Stimulated activated CD4-positive, alpha-beta T cell treated with anti-CD3 and anti-CD28 coated beads, Interleukin-15, amount 100 ng/mL, for 48 hours (primary cell): ENCODE measurements at places on chromosomes 6 and 20.

- DNase-seq: no peak
Measured at GRCh38 chr6:114707081-114707620, 364.3 kb upstream of the HS3ST5 start.

DNA sequence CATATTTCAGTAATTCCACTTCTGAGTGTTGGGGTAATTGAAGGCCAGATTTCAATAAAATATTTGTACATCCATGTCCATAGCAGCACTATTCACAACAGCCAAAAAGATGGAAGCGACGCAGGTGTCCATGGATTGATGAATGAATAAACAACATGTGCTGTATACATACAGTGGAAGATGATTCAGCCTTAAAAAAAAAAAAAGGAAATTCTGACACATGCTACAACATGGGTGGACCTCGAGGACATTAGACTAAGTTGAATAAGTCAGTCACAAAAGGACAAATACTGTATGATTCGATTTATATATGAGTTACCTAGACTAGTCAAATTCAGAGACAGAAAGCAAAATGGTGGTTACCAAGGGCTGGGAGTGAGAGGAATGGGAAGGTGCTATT, 57.2 kb downstream of the TRAM2 start:
- DNase-seq: no peak

GRCh38 chr6:15376900-15377487, 131.1 kb downstream of the JARID2 start:
- DNase-seq: no peak

GRCh38 chr6:148395583-148396101, 53.0 kb downstream of the SASH1 start:
- no peak for DNase-seq

DNA sequence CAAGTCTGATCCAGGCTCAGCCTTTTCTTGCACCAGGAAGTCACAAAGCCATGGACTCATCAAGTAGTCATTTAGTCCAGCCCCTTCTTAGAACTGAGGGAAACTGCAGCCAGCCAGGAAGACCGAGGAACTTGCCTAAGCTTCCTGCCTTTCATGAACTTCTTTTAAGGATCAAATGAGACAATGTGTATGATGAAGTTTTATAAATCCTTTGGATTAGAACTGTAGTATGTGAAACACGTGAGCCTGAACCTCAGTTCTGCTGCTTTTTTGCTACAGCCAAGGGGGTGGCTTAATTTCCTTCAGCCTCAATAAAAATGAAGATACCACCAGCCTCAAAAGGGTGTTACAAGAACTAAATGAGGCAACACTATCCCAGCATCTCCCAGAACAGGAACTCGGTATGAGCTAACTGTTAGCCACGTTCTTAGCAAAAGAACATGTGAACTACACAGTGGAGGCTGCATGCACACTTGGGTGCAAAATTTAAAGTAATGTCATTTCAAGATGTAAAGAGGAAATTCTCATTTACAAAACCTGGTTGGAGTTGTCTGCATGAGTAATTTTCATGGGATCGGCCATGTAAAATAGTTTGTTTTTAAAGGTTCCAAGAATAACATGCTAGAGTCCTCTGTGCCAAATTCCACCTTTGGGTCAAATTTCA, 76.0 kb upstream of the TBC1D7 start:
- no peak for DNase-seq

DNA sequence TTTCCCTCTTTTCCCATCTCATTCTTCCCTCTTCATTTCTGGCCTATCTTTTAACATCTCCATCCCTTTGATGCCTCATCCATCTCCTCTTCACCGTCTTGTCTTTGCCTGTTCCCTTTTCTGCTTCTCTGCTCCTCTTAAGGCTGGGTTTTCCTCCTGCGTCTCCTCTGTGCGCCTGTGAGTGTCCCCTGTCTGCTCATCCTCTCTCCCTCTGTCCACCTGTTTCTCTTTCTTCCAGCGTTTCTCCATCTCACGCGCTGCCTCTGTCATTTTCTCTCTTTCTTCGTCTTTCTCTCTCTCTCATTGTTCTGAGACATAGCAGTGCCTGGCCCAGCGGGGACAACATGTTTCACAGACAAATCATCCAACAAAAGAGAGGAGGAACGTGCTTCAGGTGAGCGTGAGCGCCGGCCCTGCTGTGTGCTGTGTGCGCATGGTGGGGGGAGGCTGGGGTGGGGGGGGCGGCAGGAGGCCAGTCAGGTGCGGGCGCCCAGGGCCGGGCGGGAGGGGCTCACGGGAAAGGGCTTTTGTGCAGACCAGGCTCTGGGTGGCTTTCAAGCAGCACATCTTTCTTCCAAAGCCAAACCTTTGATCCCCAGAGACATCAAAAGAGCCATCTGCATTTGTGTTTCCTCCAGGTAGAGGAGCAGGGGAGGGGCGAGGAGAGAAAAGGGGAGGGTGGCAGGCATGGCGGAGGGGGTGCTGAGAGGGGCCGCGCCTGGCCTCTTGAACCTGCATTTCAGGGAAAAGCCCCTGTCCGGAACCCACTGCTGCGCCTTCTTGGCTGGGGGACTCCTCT, 121.3 kb downstream of the VEGFA start:
- no peak for DNase-seq

DNA sequence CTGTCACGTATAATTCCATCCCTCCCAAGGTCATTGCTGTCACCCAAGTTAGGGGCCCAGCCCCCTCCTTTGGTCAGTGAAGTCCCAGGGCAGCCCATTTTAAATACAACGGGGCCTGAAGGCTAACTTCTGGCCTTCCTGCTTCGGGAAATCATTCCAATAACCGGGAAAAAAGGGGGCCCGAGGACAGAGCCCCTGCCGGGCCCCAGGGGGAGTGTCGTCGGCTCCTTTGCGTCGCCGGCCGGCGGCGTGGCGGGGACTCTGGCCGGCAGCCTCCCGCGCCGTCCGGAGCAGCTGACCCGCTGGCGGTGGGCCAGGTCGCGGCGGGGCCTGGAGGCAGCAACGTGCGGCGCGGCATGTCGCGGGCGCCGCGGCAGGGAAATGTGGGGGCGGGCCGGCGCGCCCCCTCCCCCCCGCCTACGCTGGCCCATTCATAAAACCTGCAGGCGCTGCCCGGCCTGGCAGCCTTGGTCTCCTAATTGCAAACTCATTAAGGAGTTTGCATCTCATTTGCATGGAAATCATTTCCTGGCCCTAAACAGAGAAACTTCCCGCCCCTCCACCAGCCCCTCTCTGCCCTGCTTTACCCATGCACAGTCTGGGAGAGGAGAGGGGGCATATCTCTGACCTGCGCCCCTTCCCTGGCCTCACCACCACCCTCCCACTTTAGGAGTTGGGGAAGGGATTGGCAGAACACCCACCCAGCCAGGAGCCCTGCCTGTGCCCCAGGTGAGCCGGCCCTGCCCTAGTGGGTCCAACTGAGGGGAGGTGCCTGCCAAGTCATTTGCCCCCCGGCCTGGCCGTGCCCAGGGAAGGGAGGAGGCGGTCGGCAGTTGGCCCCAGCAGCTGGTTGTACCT, 50.7 kb downstream of the MRPL14 start:
- DNase-seq: no peak

- no peak for DNase-seq
Measured at GRCh38 chr20:63548542-63548941, 993 bp upstream of the SRMS start.

GRCh38 chr20:57473246-57474048, 51.5 kb downstream of the CTCFL start:
- no peak for DNase-seq

- no peak for DNase-seq
Measured at GRCh38 chr6:34596798-34597197, 40.7 kb upstream of the SPDEF start.

DNA sequence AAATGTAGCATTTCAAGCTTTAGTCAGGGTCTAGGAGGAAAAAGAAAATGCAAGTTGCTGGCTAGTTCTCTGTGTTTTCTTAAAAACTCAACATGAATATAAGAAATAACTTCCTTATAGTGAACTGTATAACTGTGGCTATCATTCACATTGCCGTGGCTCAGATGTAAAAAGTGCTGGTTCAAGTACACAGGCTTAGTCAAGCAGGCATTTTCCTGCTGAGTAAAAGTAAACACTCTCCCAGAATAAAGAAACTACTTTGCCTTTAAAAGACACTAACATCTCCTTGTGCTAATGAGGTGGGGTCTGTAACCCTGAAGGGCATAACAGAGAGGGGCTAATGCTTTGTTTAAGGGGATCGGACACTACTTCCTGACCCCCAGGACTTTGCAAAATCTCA, 3.3 kb downstream of the ATP5F1E start:
- no peak for DNase-seq

- no peak for DNase-seq
Measured at GRCh38 chr6:154234019-154234772, 122.4 kb downstream of the IPCEF1 start.

GRCh38 chr6:21230536-21230935, 363.0 kb upstream of the SOX4 start:
- no peak for DNase-seq

- DNase-seq: no peak
Measured at GRCh38 chr6:50128420-50129005, 78.8 kb upstream of the DEFB112 start.

- DNase-seq: no peak
Measured at GRCh38 chr6:140071601-140072062, 697.2 kb upstream of the CITED2 start.

DNA sequence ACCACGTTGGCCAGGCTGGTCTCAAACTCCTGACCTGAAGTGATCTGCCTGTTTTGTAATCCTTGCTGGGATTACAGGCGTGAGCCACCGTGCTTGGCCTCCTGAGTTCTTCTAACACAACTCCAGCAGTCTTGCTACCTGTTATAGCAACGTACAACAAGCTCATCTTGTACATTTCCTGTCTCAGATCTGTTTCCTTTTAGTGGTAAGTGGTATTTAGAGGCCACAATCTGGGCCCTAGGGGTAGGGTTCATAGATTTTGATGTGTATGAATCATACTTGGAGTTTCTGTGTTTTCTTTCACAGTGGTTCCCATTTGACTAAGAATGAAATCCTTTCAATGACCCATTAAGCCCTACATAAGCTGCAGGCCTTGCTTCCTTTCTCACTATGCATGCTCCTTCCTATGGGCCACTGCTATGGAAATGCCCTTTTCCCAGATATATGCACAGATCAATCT, 27.1 kb upstream of the SYNCRIP start:
- no peak for DNase-seq

GRCh38 chr6:144641286-144641685, 356.2 kb downstream of the UTRN start:
- DNase-seq: no peak

DNA sequence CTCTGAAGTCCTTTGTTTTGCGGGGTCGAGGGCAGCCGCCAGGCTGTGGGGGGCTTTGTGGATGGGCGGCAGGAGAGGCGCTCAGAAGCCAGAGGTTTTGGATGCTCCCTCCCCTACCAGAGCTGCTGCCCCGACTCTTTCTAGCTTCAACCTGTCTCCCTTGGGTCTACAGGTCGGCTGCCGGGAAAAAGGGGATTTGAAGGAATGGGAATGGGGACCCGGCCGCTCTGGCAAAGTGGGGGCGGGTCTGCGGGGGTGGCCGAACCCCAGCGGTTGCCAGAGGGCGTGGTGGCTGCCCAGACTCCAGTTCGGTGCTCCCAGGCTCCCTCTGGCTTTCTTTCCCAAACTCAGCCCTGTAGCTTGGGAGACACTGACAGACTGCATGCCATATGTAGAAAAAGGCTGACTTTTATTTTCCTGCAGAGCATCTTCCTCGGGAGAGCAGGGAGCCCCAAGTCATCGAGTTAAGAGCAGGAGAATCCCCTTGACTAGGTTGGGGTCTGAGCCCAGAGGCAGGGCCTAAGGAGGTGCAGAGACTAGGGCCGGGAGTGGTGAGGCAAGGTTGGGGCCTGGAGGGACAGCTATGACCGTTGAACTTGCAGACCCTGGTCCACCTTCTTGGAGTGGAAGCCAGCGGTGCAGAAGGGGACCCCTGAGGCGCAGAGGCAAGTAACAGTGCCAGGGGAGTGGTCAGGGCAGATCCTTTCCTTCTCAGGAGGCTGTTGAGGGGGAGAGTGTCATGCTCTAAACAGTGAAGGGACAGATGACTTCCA, 1.4 kb upstream of the PPP1R18 start:
- no peak for DNase-seq

- DNase-seq: no peak
Measured at GRCh38 chr6:15504040-15504495, 158.8 kb downstream of the DTNBP1 start.

DNA sequence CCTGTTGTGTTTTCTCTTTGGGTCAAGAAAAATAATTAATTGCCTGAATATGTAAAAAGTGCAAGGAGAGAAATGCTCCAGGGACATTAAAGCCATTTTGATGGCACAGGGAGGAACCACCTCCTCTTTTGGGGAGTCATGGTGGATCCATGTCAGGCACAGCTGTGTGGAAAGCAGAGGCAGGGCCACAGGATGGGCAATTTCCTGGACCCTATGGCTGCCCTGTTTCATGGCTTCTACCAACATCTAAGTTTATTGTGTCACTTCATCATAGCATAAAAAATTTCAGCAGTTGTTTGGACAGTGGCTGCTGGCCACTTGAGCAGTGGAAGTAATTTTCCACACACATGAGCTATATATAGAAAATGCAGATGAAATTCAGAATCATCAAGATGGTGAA, 238.2 kb downstream of the SYNE1 start:
- no peak for DNase-seq

DNA sequence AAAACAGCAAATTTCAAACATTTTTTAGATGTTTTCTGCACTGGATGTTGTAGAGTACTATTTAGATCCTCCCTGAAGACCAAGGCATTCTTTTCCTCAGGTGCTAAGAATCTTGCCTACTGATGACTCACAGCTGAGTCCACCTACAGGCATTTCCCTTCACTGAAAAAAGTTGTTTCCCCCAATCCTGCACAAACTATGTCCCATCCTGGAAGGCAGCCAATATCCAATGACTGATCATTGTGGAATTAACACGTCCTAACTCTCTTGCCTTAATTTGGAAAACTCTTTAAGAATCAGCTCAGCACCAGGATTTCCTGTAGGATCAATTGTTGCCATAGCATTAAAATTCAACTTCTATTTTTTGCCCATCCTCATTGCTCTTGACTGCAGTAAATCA, 268.4 kb upstream of the IRAK1BP1 start:
- DNase-seq: no peak

- DNase-seq: no peak
Measured at GRCh38 chr20:49993301-49993751, 10.5 kb downstream of the SNAI1 start.

DNA sequence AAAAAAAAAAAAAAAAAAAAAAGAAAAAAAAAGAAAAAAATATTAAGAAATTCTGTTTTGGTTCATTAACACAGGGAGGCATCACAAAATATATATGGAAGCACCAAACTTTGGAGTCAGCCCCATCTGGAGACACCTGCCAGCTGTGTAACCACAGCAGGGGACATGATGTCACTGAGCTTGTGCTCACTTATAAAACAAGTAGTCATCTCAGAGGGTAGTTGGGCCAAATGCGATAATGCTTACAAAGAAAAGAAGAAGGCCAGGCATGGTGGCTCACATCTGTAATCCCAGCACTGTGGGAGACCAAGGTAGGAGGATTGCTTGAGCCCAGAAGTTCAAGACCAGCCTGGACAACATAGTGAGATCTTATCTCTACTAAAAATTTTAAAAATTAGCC, 1.1 kb upstream of the BNIP5 start:
- no peak for DNase-seq

GRCh38 chr20:5748246-5748645, 2.0 kb upstream of the SHLD1 start:
- DNase-seq: no peak
